IMR-90 (cell line): ENCODE measurements at places on chromosomes 5 and 9.

GRCh38 chr5:110965773-110966581 lies 105.5 kb upstream of the TSLP start:
- H3K4me1 ChIP-seq = peaks cover 6% of the 10 kb centered on the region
- no peak overlapping the region for H3K27ac ChIP-seq
- H3K36me3 ChIP-seq = no peaks in the 10 kb centered on the region
- H3K27me3 ChIP-seq = no peaks in the 10 kb centered on the region

DNA sequence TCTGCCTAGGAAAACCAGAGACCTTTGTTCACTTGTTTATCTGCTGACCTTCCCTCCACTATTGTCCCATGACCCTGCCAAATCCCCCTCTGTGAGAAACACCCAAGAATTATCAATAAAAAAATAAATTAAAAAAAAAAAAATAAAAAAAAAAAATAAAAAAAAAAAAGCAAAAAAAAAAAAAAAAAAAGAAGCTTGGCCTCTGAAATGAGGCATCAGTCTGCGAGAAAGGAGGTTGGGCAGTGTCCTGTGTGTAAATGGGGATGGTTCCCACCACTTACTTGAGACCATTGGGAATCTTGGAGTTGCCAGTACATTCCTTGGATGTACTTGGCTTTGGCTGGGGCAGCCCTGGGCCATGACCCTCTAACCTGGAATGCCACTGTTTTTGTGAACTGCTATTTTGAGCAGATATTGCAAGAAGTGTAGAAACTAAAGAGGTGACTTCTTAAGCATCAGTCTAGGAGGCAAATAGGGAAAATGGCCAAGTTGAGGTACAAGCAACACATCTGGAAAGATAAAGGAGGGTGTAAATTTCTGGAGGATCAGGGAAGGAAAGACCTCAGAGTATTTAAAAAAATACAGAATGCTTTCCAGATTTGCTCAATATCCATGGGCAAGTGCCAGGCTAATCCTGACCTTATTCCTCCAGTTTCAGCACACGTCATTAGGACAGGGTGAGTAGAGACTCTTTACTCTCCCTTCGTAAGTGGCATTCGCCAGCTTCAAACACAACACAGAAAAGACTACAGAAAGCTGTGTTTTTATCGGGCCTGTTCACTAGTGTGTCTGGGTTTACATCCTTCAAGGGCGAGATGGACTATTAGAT lies 58.1 kb downstream of the HSPA4 start:
- no peak overlapping the region for H3K4me3 ChIP-seq
- H3K27ac ChIP-seq = no peak overlapping the region
- no peak for DNase-seq

GRCh38 chr5:36584009-36584875 lies 22.2 kb upstream of the SLC1A3 start:
- no peaks in the 10 kb centered on the region for H3K36me3 ChIP-seq
- H3K4me3 ChIP-seq = no peak overlapping the region
- no peaks in the 10 kb centered on the region for H3K4me1 ChIP-seq
- H3K27me3 ChIP-seq = peaks cover 13% of the 10 kb centered on the region
- H3K27ac ChIP-seq = no peak overlapping the region

DNA sequence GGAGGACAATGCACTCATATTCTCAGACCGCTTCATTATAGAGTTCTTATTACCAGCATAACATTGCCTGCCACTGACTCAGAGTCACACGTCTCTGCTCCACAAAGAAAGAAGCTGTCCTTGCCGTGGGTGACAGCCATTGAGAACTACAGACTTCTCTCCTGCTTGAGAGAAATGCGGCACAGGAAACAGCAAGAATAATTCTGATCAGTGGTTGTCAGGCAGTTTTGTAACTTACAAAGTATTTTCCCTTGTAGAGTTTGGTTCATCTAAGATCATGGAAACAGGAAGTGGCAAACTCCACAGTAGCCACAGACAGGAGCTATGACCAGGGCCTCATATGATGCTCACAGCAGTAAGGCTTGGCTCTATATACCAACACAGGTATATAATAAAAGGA lies 47.0 kb downstream of the KCNV2 start:
- peak; percentile 31 for DNase-seq
- peaks cover 13% of the 10 kb centered on the region; the same call in 1 of the 2 replicates for H3K4me1 ChIP-seq
- peaks cover 6% of the 10 kb centered on the region; the same call in 1 of the 2 replicates for H3K36me3 ChIP-seq
- H3K27ac ChIP-seq = no peak overlapping the region
- H3K27me3 ChIP-seq = no peaks in the 10 kb centered on the region
